GDM1 (cell line): ENCODE measurements at places on chromosomes 1 and 21.

DNA sequence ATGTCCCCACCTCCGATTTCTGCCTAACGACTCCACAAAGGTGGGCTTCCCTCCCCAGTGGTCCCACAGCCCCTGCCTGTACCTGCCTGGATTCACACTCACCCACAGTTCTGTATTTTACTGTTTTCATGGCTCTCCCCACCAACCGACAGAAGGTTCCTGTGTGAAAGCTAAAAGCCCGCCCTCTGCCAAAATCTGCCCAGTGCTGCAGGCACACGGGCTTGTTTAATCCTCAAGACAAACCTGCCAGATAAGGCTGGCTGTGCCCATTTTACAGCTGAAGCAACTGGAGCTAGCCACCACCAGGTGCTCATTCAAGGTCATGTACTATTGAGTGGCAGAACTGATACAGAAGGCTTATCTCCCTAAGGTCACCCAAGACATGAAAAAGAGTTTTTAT lies 114.5 kb downstream of the HIVEP3 start:
- no peak for DNase-seq

DNA sequence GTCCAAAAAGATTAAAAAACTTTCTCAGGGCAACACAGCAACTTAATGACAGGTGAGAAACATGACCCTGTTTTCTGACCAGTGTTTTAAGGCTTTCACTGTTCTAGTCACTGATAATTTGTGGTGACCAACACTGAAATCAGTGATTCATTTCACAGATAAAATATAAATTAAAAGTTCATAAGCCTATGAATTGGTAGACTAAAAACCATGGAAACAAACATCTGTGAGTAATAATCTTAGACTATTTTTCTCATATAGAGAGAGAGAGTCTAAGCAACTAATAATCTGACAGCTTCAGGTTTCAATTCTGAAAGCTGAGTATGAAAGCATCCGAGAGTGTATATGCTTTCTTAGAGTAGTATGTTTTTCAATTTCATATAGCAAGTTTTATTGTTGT lies 536.9 kb downstream of the ADGRL2 start:
- DNase-seq: no peak

- DNase-seq: no peak
Observed at GRCh38 chr1:214467078-214467585, 84.3 kb downstream of the PTPN14 start.

DNA sequence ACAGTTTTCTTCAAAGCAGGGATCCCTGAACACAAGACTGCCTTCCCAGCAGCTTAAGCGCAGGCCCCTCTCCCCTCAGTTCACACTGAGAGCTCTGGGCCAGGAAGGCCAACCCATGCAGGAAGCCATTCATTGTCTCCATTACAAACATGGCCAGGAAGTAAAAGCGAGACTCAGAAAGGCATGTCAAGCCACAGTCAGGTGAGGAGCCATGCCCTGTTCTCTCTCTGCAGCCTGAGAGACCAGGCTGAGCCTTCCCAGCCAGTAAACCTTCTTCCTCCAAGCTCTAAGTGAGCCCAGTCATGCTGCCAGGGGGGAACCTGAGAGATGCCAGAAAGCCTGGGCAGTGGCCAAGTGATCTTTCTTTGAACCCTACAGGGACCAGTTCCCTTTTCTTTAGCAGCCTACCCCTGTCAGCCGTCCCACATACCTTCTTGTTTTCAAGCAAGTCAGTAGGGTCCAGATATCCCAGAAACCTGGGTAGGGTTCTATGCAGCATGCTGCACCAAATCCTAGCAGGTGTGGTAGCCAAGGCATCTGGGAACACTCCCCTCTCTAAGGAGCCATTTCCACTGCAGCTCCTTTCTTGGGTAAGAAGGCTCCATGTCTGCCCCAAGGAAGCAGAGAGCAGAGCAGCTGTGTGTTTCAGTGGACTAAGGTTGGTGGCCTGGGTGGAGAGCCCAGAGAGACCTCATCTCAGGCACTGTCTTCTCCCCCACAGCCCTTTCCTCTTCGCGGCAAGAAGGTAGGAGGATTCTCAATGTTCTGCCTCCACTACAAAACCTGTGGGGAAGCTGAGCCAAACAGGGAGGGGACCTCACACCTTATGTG lies 977 bp downstream of the TRAF3IP3 start:
- peak; percentile 57 for DNase-seq

GRCh38 chr1:188170411-188170810 lies 1341.7 kb downstream of the PLA2G4A start:
- DNase-seq: no peak

- DNase-seq: no peak
Observed at GRCh38 chr1:232096751-232097150, 470.2 kb downstream of the DISC1 start.

GRCh38 chr21:35929901-35930300 lies 130.4 kb downstream of the SETD4 start:
- DNase-seq: no peak

- no peak for DNase-seq
Observed at GRCh38 chr1:178881950-178882349, 11.1 kb upstream of the ANGPTL1 start.

DNA sequence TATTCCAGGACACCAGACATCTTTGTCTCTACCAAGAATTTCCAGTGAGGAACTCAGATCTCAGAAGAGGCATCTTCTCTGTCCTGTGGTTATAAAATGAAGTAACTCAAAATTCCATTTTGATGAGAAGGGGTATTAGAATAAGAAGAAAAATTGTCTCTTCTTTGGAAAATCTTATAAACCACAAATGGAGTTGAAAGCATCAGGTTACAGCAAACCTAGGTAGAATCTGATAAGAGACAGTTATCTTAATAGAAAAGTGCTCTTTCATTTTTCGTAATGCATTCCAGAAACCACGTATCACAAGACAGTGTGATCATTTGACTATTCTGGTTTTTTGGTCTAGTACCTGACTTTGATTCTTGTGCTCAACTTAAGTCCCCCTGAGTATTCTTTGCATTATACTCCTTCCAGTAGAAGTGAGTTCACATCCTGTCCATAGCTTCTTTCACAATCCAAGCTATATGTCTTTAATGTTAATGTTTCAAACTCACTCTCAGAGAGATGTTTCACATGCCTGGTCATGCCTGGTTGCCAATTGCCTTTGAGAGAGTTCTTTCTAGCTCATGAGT lies 120.9 kb upstream of the PRDX6 start:
- no peak for DNase-seq

- no peak for DNase-seq
Observed at GRCh38 chr1:159201642-159202041, 3.0 kb upstream of the ACKR1 start.

- DNase-seq: no peak
Observed at GRCh38 chr1:71448444-71448843, 367.6 kb upstream of the ZRANB2 start.

DNA sequence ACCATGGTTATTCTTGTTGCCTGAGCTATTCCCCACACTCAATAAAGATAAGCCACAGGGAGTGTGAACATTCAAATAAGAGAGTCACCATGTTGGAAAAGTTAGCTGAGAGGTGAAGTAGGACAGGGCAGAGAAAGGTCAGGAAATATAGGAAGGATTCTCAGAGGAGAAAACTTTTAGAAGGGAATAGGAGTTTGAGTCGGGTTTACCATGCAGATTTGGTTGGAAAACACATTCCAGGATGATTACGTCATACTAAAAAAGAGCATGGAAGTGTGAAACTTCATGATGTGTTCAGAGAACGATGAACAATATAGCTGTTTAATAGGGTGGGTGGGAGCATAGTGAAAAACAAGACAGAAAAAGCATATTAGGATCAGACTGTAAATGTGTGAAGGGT lies 1125.3 kb upstream of the ADGRL2 start:
- DNase-seq: no peak

- DNase-seq: no peak
Observed at GRCh38 chr1:224785622-224786021, 143.9 kb upstream of the DNAH14 start.

GRCh38 chr1:116360429-116361173 lies 12.4 kb upstream of the ATP1A1 start:
- DNase-seq: no peak

DNA sequence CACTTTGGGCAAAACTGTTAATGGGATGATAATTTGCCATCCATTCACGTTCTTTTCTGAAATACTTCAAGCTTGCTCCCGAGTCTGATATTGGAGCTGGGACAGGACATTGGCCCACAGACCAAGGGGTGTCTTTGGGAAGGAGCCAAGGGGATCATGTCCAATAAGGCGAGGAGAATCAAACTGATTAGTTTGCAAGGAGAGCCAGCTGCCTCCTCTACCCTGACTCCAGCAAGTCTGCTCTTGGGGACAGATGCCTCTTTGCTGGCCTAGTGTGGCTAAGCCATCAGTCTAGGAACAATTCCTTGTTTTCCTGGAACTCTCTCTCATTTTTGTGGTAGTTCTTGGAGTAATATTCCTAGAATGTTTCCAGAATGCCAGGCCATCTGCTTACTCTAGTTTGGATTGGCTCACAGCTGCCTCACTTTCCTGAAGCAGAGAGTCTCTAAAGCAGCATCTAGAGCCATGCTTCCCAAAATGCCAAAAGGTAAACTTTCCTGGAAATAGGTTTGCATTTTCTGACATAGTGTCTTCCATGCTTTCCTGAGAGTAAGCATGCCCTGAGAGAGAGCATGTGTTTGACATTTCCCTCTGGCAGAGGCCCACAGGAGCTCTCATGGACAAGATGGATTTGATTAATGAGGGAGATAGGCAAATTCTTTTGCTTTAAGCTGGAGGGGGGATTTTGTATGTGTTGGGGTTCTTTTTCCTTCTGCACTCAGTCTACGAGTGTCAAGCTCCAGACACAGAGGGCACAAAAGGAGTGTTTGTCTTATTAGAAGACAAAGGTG lies 145.6 kb downstream of the GDAP2 start:
- no peak for DNase-seq

DNA sequence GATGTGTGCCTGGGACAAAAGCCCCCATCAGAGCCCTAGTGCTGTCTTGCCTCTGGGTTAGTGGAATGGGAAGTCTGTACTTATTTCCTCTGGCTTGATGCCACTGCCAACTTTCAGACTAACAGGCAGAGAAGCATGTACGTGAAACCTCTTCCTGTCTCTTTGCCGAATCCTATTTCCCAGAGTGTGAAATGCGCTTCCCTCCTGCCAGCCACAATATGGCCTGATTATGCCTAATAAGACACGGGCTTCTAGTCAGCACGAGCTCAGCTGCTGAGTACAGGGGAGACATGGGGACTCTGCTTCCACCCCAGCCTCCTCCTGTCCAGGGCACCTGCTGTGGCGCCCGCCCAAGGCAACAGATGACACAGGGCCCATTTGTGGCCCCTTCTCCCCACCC lies 111.4 kb downstream of the KCND3 start:
- no peak for DNase-seq

GRCh38 chr1:229181419-229181818 lies 89.5 kb upstream of the RAB4A start:
- no peak for DNase-seq

GRCh38 chr21:30579346-30579745 lies 10.9 kb downstream of the KRTAP22-2 start:
- DNase-seq: no peak

- no peak for DNase-seq
Observed at GRCh38 chr1:116448785-116449385, 75.8 kb downstream of the ATP1A1 start.

DNA sequence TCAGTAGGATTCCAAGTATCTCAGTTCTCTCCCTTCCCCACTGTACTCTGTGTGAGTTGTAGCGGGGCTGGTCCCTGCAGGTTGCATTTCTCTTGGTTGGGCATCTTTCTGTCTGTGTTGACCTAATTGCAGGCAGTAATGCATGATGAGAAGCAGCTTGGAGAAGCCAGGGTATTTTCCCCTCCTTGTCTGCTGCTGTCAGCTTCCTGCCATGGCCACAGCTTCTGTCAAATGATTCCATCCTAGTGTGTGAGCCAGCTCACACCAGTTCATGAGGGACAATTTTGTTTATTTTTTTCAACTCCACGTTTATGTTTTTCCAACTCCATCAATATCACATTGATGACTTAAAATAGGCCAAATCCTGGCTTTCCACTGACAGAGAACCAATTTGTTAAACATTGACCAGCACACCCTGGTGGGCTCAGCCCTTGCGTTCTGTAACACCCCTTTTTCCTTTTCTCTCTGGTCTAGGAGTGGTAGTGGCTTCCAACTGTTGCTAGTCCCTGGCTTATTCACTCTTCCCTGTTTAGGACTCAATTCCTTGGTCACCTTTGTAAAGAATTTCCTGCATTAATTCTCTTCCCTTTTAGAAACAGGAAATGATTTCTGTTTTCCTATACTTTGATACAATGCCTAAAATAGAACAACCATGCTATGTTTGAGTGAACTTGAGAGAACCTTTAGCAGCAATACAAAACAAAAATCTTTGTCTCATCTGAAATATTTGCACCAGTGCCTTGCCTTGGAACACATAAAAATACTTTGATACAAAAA lies 44.9 kb upstream of the APOBEC4 start:
- DNase-seq: no peak

GRCh38 chr21:26397545-26397944 lies 175.5 kb downstream of the CYYR1 start:
- no peak for DNase-seq

- DNase-seq: no peak
Observed at GRCh38 chr1:211543025-211543424, 35.9 kb downstream of the SLC30A1 start.

DNA sequence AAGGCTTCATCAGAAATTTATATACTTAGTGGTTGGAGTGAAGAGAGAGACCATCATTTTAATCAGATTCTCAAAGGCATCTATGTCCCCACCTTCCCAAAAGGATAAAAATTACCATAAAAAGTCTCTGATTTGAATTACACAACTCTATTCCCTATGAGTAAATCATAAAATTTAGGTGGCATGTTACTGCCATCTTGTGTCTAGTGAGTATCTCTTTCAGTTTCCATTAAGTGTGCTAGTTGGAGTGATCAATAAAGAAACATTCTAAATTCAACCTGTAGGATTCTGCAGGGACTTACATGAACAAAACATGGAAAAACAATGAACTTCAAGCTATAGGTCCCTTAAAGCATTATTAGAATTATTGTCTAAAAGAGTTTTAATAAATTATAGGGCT lies 655.4 kb downstream of the LTN1 start:
- DNase-seq: no peak

DNA sequence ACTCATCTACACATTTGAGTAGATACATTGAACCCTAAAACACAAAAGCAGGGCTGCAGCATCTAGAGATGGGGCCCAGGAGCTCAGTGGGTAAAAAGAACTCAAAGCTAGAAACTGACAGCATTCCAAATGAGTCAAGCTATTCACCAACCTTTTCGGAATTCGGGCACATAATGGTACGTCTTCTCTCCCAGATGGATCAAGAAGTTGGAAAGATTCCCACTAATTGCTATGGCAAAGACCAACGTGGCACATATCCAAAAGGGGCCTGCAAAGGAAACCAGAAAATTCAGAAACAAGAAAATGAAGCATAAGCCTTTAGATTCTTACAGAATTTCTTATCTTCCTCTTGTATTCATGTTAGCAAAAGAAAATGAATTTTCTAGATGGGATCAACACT lies 18.4 kb downstream of the YIPF1 start:
- no peak for DNase-seq

DNA sequence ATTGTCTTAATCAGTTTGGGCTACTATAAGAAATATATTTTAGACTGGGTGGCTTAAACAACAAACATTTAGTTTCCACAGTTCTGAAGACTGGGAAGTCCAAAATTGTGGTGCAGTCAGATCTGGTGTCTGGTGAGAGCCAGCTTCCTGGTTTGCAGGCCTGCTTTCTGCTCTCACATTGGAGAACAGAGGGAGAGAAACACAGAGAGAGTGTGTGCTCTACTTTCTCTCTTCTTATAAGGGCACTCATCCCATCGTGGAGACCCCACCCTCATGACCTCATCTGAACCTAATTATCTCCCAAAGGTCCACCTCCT lies 4.1 kb downstream of the LEPR start:
- DNase-seq: no peak
